Endodermal cell (in vitro differentiated cells): ENCODE measurements at places on chromosomes 13 and 19.

DNA sequence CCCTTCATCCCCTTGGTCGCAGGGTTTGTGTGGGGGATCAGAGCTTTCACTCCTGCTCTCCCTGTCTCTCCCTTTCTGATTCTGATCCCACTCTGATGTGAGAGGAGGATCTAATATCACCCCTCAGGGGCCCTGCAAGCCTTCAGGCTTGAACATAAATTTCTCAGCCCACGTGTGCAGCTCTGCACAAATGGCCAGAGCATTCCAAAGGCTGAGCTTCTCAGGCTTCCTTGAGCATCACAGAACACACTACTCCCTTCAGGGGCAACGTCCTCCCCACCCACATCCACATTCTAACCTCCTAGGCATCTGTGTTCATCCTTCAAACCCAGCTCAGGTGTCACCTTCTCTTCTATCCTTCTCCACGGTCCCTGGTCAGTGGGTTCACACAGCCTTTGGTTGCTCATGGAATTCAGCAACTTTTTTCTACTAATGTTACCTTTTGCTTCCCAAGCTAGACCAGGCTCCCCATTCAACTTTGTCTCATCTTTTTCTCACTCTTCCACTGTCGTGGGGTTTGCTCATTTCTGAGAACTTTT, 24.4 kb upstream of the DOCK9 start:
- DNase-seq: no peak

GRCh38 chr19:53908106-53908934, 758 bp upstream of the CACNG7 start:
- DNase-seq: peak; percentile 95

GRCh38 chr19:22354665-22355064, 67.5 kb downstream of the ZNF98 start:
- DNase-seq: no peak

DNA sequence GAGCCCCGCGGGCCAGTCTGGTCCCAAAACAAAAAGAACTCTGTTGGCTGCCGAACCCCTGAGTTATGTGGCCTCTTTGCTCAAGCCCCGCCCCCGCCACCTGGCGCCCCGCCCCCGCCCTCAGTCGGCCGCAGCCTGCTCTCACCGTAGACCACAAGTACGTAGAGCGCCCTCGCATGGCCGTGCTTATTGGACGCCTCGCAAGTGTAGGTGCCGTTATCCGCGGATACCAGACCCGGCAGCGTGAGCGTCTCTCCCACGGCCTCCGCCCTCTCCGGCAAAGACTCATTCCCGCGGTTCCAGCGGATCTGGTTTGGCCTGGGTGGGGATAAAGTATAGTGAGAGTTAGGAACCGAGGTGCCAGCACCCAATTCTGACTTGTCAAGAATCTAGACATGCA, 5.5 kb upstream of the ZNF428 start:
- DNase-seq: peak; percentile 98

DNA sequence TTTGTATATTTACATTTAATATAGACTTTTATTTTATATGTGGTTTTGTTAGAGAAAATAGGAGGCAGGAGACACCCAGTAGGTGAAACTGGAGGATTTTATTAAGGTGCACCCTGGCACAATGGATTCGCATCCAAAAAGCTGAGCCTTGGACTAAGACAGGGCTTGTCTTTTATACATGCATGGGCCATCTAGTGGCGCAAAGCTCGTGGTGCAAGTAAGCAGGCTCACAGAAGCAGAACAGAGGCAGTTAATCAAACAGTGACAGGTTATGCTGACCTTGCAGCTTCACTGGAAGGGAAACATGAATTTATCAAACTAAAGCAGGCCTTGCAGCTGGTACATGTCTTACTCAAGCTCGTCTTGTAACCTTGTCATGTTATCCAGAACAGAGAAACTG, 58.8 kb upstream of the ZNF681 start:
- DNase-seq: peak; percentile 75

- no peak for DNase-seq
Measured at GRCh38 chr19:13398780-13399726, 107.2 kb downstream of the CACNA1A start.
